ENCODE measurements at places on chromosomes 16 and 17.

- DNase-seq = no peak
Observed at GRCh38 chr17:56970974-56971373, 7.0 kb upstream of the SCPEP1 start.

DNA sequence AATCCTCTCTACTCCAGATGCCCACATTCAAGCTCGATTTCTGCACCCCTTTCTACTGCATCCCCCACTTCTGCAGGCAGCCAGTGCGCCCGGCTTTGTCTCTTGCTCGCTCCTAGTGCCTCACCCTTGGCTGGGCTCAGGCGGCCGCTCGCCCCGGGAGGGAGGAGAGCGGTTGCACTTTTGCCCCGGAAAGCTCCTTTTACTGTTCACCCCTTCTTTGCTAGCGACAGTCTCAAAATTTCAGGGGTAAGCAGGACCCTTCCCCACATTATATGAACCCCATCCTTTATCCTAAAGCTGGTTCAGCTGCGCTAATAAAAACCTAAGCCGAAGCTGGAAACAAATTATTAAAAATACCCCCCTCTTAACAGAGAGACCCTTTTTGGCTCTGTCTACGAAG is 1.0 kb downstream of the HOXB5 start:
- DNase-seq = no peak

DNA sequence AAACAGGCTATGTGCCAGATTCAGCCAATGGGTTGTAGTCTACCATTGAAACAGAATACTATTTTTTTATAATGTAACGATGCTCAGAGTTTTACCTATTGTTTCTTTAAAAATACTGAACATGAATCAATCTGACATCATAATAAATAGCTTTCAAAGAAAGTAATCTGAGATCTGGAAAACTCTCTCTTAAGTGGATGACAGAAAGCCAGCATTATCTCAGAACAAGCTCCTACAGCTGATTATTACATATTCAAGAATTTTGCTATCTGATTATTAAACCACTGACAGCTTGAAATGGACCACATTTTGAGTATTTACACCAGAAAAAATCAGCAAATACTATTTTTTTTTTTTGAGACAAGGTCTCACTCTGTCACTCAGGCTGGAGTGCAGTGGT is 484.2 kb upstream of the SOX9 start:
- no peak for DNase-seq

DNA sequence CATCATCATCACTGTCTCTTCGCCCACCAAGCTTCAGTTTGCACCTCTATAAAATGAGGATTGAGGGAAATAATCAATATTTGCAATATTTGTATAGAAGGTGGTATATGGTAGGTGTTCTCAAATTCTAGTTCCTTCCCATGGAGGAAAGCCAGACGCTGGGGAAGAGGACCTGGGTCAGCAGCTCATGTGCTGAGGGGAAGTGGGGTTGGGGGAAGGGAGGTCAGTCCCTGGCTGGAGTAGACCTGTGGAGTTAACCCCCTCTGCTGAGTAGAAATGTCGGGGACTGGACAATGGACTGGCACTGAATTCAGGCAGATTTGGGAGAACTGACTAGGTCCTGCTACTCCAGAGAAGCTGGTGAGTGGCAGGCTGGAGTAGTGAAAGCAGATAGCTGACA is 12.8 kb upstream of the ITGB3 start:
- no peak for DNase-seq

DNA sequence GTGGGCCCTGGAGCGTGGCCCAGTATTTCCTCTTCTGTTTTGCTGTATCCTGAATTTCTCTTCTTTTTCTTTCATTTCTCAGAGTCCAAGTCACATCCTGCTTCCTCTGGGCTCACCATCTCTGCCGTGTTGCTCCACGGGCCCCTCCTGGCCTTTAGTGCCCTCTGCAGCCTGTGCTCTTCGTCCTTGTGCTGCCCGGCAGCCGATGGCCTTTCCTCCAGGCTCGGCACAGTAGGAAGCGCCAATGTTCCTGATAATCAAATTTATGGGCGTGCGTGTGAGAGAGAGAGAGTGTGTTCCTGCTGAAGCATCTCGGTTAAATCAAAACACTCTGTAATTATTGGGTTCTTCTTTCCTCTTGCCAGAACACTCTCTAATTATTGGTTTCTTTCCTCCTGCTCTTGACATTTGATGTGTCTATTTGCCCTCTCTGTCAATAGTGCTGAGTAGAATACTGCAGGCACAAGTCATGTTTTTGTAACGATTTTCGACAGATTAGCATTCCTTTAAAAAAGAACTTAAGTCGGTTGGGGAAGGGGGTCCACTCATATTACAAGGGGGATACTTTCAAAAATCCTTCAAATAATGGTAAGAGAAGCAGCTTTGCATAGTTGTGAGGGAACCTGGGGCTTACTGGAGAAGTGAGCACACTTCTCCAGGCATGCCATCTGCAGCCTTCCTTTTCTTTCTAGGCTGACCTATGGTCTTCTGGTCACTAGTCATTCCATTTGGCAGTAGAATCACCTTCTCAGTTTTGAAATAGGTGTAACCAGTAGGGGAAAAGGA is 126.6 kb downstream of the RPTOR start:
- no peak for DNase-seq

- no peak for DNase-seq
Observed at GRCh38 chr16:88846088-88846487, 10.7 kb downstream of the GALNS start.

GRCh38 chr16:69089091-69089910 is 16.2 kb upstream of the HAS3 start:
- no peak for DNase-seq

GRCh38 chr17:32350666-32351418 is 885 bp downstream of the ZNF207 start:
- DNase-seq = peak; percentile 55

GRCh38 chr16:55494994-55495421 is 13.9 kb upstream of the LPCAT2 start:
- no peak for DNase-seq

GRCh38 chr17:67479148-67479547 is 102.1 kb downstream of the PITPNC1 start:
- peak; percentile 66 for DNase-seq

DNA sequence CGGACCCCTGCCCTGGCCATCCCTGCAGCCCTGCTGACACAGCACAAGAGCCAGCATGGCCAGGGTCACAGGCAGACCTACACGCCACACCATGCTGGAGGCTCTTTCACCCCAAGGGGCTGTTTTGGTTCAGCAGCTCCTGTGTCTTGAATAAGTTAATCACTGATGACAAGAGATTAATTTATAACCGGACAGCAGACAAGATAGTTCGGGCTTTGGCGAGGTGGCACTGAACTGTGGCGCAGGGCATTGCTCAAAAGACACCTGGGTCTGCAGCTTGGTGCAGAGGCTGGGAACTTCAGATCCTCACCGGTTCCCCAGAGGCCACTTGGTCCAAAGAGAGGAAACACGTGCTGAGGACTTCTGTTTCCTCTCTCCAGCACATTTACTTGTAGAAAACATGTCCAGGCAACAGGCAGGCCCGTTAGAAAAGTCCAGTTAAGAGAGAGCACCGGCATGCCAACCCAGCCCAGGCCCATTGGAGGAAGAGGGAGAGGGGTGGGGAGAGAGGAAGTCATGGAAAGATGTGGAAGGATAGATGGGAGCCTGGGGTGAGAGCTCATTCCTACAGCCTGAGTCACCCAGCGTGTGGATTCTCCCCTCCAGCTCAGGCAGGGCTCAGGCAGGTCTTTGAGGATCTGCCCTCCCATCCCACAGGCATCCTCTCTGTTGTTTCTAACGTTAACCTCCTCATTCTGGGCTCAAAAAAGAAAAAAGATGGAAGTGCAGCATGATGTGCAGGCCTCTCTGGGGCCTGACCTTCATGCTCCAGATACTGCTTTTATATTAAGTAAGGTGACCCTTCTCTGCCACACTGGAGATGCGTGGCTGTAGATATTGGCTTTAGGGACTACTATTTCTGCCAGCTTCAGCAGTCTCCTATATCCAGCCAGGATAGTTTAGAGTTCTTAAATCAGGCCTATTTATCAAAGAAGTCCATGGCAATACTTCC is 80.0 kb upstream of the HNF1B start:
- DNase-seq = peak; percentile 72
